ENCODE measurements at places on chromosomes 12 and 14. TPM values are rescaled to one million over a fixed set of nuclear protein-coding genes. Genes with fewer than 3 reads are reported as not detected.

DNA sequence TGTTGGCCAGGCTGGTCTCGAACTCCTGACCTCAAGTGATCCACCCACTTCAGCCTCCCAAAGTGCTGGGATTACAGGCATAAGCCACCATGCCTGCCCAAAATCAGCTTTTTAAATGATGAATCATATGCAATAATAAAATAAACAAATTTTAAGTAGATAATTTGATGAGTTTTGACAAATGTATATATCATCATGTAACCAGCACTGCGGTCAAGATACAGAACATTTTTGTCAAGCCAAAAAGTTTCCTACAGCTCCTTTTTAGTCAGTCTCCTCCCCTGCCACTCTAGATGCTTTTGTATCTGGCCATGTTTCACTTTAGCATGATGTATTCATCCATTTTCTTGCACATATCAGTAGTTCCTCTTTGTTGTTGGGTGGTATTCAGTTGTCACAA, 17.2 kb downstream of the FRMD6 start:
- no peak for DNase-seq

GRCh38 chr12:80058586-80058985, 40.8 kb upstream of the OTOGL start:
- DNase-seq, result no peak

DNA sequence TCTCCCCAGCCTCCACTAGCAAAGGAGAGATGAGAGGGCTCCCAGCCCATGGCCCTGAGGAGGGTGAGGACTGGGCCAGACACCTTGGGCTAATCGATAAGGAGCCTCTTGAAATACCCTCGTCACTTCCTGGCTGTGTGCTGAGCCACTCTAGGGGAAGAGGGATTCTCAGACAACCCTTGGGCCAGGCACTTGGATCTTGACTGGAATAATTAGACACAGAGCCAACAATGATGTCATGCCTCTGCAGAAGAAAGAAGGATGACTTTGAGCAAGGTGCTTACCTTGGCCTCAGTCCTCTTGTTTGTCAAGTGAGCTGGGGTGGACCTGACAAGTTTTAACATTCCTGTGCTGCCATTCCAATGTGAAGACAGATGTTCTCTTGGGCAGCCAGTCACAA, 83.1 kb downstream of the LRRC74A start:
- no peak for DNase-seq

- DNase-seq, result no peak
Observed at GRCh38 chr12:125128439-125129178, 63.4 kb downstream of the AACS start.

DNA sequence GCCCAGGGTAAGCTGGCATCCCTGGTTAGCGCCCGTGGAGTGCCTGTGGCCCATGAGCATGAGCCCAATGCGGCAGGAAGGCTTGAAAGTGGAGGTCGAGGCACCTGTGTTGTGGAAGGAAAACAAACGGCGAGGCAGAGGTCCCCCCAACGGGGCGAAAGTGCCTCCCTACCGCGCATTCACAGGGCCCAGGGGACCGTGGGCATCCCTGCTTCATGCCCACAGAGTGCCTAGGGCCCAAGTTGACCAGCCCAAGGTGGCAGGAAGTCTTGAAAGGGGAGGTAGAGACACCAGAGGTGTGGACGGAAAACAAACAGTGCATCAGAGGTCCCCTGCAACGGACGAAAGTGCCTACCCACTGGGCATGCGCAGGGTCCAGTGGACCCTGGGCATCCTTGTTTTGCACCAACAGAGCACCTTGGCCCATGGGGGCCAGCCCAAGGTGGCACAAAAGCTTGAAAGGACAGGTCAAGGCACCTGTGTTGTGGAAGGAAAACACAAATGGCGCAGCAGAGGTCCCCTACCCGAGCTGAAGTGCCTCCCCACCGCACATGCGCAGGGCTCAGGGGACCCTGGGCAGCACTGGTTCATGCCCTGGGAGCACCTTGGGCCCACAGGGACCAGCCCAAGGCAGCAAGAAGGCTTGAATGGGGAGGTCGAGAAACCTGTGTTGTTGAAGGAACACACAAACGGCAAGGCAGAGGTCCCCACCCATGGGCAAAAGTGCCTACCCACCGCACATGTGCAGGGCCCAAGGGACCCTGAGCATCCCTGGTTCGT, 377.5 kb downstream of the ALG10 start:
- DNase-seq, result no peak

KLRC2 gene
- total RNA-seq, result 17.4 TPM
